Muscle of leg (tissue), 16 donors: ENCODE measurements at places on chromosomes 3 and 15. TPM values are rescaled to one million over a fixed set of nuclear protein-coding genes. Genes with fewer than 3 reads are reported as not detected.

GRCh38 chr3:41369838-41370237 lies 170.5 kb downstream of the CTNNB1 start:
- no peak overlapping the region for H3K4me3 ChIP-seq
- H3K27me3 ChIP-seq, result no peaks in the 10 kb centered on the region
- no peaks in the 10 kb centered on the region for H3K36me3 ChIP-seq

DNA sequence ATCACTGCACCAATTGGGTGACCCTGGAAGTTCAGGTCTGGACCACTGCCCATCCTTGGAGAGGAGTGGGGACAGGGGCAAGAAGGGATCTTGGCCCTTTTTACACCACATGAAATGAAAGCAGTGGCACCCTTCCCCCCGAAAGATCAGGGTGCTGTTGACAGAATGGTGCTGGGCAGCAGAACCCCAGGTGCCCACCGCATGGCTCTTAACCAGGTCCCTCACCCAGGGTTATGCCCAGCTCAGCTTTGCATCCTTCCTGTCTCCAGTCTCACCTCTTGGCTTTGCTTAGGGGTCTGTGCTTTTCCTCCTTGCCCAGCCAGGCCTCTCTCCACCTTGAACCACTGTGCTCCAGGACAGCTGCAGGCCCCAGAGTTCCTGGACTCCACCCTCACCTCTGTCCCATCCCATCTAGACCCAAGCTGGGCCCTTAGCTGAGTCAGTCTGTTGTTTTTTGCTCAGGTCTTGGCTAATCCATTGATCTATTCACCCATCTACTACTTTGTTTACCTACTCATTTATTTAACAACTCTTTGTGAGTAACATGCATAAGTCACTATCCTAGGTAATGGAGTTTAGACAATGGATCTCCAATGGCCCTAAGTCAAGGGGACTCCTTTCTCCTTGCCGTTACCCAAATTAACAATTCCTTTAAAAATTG lies 77.1 kb upstream of the PRR23E start:
- no peak for DNase-seq
- H3K4me3 ChIP-seq, result no peak overlapping the region
- no peaks in the 10 kb centered on the region for H3K4me1 ChIP-seq

DNA sequence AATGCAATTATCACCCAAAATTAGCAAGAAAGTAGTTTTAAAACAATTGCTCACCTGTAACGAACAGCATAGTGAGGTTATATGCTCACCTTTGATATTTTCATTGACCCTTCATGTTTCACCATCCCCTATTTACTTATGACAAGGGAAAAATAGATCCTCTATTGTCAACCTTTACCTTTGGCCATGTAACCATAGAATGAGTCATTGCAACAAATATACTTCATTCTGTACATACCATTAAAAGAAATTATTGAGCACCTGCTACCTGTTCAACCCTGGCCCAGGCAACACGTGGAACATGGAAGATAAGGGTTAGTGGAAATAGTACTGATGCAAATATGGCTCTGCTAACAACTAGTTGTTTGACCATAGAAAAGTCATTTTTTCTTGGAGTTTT lies 20.2 kb downstream of the LSAMP start:
- DNase-seq, result no peak
- no peak overlapping the region for H3K4me3 ChIP-seq
- H3K27ac ChIP-seq, result no peak overlapping the region
- no peaks in the 10 kb centered on the region for H3K27me3 ChIP-seq
- H3K4me1 ChIP-seq, result no peaks in the 10 kb centered on the region

GRCh38 chr15:59315914-59316451 lies 56.7 kb downstream of the MYO1E start:
- no peak overlapping the region for H3K4me3 ChIP-seq
- no peak overlapping the region for H3K27ac ChIP-seq
- peaks cover 14% of the 10 kb centered on the region for H3K4me1 ChIP-seq

DNA sequence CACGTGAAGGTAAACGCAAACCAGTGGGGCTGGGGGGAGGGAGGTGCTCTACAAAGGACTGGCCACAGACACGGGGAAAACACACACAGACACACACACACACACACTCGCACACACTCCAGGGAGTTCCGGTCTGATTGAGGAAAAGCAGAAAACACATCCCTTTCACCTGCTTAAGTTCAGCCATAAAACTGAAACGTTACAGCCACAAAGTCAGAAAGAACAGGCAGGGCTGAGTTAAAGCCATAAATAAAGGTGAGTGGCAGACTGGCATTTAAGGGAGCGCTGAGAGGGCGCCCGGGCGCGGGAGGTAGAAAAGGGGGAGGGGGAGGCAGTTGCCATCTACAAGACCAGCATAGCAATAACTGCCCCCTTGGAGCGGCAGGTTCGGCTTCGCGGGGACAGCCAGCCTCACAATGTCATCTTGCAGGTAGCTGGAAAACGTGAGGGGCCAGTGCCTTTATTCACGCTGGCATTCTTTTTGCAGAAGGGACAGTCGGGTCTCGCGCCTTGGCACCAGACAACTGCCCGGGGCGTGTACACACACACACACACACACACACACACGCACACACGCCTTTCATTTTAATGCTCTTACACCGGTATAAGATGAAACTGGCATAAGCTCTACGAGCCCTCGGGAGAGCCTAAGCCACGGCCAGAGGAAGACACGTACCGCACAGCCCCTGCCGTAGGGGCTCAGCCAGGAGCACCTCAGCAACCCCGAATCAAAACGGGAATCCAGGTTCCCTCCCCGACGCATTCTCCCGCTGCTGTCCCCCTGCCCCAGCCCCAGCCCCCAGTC lies 866 bp downstream of the TNIK start:
- H3K27ac ChIP-seq, result peak overlapping the region; percentile 73
- H3K4me1 ChIP-seq, result peaks cover 24% of the 10 kb centered on the region
- peak overlapping the region; percentile 84 for H3K4me3 ChIP-seq
- H3K27me3 ChIP-seq, result peaks cover 37% of the 10 kb centered on the region

GRCh38 chr3:72004749-72005292 lies 219.9 kb upstream of the PROK2 start:
- no peaks in the 10 kb centered on the region for H3K36me3 ChIP-seq
- peaks cover 3% of the 10 kb centered on the region for H3K4me1 ChIP-seq
- no peak for DNase-seq
- H3K27me3 ChIP-seq, result no peaks in the 10 kb centered on the region
- no peak overlapping the region for H3K27ac ChIP-seq

DNA sequence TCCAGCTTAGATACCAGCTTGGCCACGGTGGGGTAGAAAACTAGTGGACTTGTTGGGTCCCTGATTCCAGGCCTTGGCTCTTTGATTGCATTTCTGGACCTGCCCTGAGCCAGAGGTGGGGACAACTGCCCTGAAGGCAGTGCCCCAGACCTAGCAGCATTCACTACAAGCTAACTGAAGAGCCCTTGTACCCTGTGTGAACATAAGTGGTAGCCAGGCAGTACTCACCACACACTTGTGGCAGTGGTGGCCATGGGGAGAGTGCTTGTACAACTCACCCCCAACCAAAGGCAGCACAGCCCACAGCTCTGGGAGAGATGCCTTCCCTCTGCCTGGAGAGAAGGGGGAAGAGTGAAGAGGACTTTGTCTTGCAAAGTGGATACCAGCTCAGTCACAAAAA lies 177.3 kb upstream of the NAALADL2 start:
- H3K36me3 ChIP-seq, result no peaks in the 10 kb centered on the region
- no peak overlapping the region for H3K4me3 ChIP-seq
- no peak for DNase-seq
- no peaks in the 10 kb centered on the region for H3K4me1 ChIP-seq
- H3K27ac ChIP-seq, result no peak overlapping the region

- H3K27me3 ChIP-seq, result no peaks in the 10 kb centered on the region
- no peak for DNase-seq
- no peak overlapping the region for H3K4me3 ChIP-seq
- H3K4me1 ChIP-seq, result no peaks in the 10 kb centered on the region
- no peak overlapping the region for H3K27ac ChIP-seq
- H3K36me3 ChIP-seq, result no peaks in the 10 kb centered on the region
Observed at GRCh38 chr15:36080759-36081158, 498.7 kb upstream of the CDIN1 start.

- DNase-seq, result no peak
- H3K4me1 ChIP-seq, result no peaks in the 10 kb centered on the region
- no peak overlapping the region for H3K4me3 ChIP-seq
- H3K27ac ChIP-seq, result no peak overlapping the region
- H3K27me3 ChIP-seq, result no peaks in the 10 kb centered on the region
- no peaks in the 10 kb centered on the region for H3K36me3 ChIP-seq
Observed at GRCh38 chr3:18591120-18591519, 166.0 kb upstream of the SATB1 start.

- no peaks in the 10 kb centered on the region for H3K36me3 ChIP-seq
- H3K27me3 ChIP-seq, result no peaks in the 10 kb centered on the region
- no peak overlapping the region for H3K4me3 ChIP-seq
- peak; percentile 37 for DNase-seq
- H3K27ac ChIP-seq, result no peak overlapping the region
Observed at GRCh38 chr3:70829092-70829491, 516.7 kb upstream of the MDFIC2 start.

DNA sequence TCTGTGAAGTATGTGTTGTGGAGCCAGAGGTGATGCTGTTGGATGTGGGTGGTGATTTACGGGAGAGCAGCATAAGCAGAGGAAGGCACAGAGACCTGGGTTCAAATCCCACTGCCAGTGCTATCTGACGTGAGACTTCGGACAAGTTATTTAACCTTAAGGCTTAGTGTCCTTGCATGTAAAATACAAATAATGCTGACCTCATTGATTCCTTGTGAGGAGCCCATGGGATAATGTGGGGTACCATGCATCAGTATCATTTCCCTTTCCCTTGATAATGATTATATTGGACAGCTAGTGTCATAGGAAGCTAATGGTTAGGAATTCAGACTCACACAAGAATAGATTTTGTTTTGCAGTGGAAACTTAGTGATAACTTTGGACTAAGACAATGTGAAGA lies 141.6 kb downstream of the SLCO3A1 start:
- H3K27me3 ChIP-seq, result no peaks in the 10 kb centered on the region
- H3K4me3 ChIP-seq, result no peak overlapping the region
- H3K36me3 ChIP-seq, result no peaks in the 10 kb centered on the region
- no peak for DNase-seq
- no peaks in the 10 kb centered on the region for H3K4me1 ChIP-seq

DNA sequence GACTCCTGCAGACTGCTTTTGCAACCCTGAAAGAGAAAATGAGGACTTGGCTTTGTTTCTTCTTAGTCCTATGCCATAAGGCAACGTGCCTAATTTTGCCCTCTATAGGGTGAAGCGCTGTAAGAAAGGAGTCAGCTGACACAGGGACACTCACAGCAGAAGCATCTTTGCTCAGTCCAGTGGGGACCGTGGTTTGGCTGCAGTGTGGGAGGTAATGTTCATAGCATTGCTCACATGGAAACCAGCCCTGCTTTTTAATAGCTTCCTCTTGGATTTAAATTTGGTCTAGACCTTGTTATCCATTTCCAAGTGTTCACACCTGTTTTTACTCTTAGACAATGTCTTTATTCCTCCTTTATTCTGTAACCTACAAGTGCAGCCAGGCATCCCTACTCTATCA lies 1032.1 kb downstream of the NTRK3 start:
- no peaks in the 10 kb centered on the region for H3K27me3 ChIP-seq
- no peak overlapping the region for H3K4me3 ChIP-seq
- no peaks in the 10 kb centered on the region for H3K4me1 ChIP-seq
- H3K36me3 ChIP-seq, result no peaks in the 10 kb centered on the region

GRCh38 chr15:89870006-89870405 lies 23.8 kb downstream of the AP3S2 start:
- H3K27ac ChIP-seq, result no peak overlapping the region
- no peaks in the 10 kb centered on the region for H3K4me1 ChIP-seq
- peaks cover 26% of the 10 kb centered on the region for H3K36me3 ChIP-seq
- H3K27me3 ChIP-seq, result no peaks in the 10 kb centered on the region
- no peak for DNase-seq

DNA sequence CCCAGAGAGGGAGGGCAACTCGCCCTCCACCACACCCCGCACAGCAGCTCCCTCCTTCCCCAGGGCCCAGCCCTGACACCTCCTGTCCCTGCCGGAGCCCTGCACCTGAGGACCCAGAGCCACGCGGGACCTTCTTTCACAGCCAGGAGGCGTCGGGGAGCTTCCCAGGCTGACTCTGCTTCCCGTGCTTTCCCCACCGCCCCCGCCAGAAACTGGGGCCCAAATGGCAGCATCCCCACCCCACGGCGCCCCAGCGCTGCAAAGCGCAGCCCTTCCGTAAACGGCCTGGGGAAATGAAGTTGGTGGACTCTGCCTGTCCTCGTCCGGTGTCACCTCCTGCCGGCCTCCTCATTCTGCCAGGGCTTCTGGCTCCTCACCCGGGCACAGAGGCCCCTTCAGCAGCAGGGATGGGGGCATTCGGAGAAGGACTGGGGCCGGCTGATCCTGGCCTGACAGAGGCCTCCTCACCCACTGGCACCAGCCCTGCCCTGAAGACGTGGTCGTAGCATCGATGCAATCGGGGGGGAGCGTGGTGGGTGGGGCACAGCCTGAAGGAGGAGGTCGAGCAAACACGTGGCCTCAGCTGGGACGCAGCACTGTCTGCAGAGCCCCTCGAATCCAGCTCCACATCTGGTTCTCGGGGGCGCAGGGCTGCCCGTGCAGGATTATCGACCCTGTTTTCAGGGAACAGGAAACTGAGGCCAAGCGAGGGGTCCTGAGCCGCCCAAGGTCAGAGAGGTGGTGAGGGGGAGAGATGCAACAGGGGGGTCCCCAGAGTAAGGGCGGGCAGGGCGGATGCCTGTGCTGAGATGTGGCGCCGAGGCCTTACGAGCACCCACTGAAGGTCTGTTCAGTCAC lies 235.4 kb downstream of the XXYLT1 start:
- H3K36me3 ChIP-seq, result no peaks in the 10 kb centered on the region
- H3K4me1 ChIP-seq, result peaks cover 7% of the 10 kb centered on the region
- no peaks in the 10 kb centered on the region for H3K27me3 ChIP-seq
- no peak overlapping the region for H3K4me3 ChIP-seq

GRCh38 chr15:70672081-70672480 lies 91.3 kb downstream of the UACA start:
- no peaks in the 10 kb centered on the region for H3K4me1 ChIP-seq
- H3K27ac ChIP-seq, result no peak overlapping the region
- H3K36me3 ChIP-seq, result peaks cover 21% of the 10 kb centered on the region
- no peak for DNase-seq
- no peak overlapping the region for H3K4me3 ChIP-seq
- no peaks in the 10 kb centered on the region for H3K27me3 ChIP-seq

The THRB gene
- polyA plus RNA-seq, result 2.8 TPM

The LSAMP gene
- 10.6 TPM for polyA plus RNA-seq

The JMJD7 gene
- 7.1 TPM for polyA plus RNA-seq

The KIF15 gene
- polyA plus RNA-seq, result 15.6 TPM
